ENCODE measurements at places on chromosomes 16 and 17.
A peak's percentile ranks its signal among the peaks of the same experiment; 100 is the strongest.

- DNase-seq: no peak
These were observed 101.8 kb downstream of the SALL1 start for GRCh38 chr16:51049276-51049675.

GRCh38 chr17:3647769-3648555 is 11.4 kb downstream of the CTNS start:
- DNase-seq: no peak

- DNase-seq: no peak
These were observed 237.1 kb downstream of the SHISA9 start for GRCh38 chr16:13138528-13138927.

- no peak for DNase-seq
These were observed 1.4 kb upstream of the NDRG4 start for GRCh38 chr16:58498341-58499091.

- DNase-seq: peak; percentile 34
These were observed 633 bp upstream of the NOL3 start for GRCh38 chr16:67169642-67170167.

DNA sequence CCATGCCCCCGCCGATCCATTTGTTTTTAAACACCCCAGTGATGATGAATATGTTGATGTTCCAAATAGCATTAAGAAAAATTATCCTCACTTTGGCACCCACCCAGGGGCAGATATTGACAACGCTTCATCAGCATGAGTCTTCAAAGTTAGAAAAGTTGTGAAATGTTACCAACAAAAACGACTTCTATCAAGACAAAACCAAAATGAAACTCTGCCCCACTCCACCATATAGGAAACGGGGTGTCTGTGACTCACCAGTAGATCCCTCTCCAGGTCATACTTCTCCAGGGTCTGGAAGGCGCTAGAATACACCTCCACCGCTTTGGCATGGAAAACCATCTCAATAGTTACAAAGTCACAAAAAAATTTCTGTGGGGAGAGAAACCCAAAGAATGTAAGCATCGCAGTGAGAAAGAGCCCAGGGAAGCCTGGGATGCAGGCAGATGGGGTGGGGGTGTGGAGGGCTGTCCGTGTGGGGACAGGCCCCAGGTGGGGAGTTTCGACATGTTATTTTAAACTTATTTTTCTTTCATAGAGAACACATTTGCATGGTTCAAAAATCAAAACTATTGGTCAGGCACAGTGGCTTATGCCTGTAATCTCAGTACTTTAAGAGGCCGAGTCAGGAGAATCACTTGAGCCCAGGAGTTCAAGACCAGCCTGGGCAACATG is 10.2 kb downstream of the CIBAR2 start:
- DNase-seq: no peak

DNA sequence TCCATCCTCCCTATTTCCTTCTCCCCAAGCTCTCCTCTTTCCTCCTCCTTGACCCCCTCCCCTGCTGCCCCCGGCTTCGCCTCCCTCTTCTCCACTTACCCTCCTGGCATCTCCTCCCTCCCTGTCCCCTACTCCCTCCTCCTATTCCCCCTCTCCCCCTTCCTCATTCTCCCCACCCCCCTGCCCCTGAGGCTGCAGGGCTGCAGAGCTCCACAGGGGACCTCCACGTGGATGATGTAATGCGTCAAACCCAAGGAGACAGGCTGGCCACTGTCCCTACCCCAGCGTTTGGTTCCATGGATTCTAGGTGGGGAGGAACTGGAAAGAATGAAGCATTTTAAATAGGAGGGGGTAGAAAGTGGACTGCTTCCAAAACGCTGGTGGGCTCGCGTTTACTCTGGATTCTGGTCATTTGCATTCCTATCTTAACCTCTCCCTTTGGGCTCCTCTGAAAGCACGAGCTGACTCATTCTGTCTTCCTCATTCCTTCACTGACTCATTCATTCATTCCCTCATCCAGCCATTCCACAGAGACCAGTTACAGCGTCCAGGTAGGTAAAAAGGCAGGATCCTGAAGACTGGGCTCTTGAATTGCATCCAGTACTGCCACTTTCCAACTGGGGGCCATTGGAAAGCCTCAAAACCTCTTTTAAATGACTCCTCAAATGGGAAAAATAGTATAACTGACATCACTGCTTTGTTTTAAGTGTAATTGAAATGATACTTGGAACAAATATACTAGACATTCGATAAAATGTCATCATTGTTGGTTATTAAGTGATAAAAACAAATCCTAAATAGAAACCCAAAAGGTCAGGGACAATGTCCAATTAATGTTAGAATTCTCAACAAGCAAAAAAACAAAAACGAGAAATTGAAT is 943 bp upstream of the COTL1 start:
- DNase-seq: no peak

DNA sequence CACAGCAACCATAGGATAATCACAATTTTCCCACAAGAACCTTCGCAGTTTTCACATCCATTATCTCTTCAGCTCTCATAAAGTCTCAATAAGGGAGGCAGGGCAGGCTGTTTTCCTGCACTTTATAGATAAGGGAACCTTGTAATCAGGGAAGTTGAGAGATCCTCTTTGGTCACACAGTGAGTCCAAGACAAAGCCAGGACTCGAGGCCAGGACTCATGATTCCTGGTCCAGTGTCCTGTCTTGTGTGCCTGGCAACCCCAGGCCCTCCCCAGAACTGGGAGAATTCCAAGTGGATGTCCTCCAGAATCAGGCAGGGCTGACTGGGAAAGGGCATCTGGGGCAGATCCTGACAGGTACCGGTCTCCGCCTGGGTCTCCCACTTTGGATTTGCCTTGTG is 23.1 kb upstream of the PHF12 start:
- DNase-seq: no peak

DNA sequence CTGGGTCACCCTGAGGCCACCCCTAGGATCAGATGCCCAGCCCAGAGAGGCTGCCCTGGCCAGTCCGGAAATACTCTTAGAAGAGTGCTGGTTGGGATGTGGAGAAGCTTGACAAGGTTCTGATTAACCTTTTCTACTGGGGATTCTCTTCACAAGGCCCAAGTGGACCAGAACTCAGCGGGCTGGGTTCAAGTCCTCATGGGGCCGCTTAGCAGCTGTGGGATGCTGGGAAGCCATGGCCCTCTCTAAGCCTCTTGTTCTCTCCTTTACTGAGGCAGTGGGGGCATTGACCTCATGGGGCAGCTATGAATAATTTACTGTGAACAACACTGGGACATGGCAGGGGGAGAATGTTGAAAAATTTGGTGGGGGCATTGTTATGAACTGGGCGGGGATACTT is 92.8 kb downstream of the CYLD start:
- no peak for DNase-seq

DNA sequence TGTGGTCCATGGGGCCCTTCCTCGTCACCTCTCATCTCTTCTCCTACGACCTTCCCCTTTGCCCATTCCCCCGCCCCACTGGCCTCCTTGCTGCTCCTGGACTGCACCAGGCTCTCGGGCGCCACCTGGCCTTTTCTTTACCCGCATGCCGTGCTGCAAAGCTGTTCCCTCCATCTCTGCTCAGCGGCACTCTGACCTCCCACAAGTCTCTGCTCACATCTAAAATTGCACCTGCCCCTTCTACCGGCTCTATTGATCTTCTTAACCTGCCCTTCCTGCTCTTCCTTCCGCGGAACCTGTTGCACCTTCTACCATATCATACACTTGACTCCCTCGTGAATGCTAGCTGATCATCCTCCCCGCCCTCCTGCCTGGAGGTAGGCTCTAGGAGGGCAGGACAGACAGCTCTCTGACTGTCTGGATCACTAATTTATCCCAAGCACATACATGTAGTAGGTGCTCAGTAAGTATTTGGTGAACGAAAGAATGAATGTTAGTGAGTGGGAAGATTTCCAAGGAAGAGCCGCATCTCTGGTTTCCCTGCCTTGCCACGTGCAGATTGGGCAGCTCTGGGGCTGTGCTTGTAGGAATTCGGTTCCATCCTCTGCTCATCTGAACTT is 17.3 kb downstream of the DNAH17 start:
- DNase-seq: no peak

GRCh38 chr17:4357030-4357628 is 9.3 kb downstream of the UBE2G1 start:
- DNase-seq: no peak

GRCh38 chr16:1093284-1094123 is 2.5 kb downstream of the C1QTNF8 start:
- DNase-seq: no peak

DNA sequence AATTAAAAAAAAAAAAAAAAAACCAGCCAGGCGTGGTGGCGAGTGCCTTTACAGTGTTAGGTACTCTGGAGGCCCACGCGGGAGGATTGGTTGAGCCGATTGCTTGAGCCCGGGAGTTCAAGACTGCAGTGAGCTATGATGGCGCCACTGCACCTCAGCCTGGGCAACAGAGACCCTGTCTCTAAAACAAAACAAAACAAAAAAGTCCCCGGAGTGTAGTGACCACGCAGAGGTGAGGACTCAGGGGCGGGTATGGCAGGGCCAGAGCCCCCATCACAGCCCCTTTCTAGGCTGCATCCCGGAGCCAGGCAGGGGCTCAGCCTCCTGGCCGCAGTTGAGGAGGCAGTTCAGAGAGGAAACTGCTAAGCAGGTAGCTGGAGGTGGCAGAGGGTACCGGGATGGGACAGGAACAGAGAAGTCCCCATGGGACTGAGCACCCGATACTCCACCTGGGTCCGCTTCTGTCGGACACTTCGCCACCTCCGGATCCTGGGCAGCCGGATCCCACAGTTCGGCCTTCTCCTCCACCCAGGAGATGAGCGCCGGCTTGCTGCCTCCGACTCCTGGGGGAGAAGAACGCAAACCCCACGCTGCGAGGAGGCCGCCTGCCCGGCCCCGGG is 800 bp downstream of the ZNF747 start:
- no peak for DNase-seq

DNA sequence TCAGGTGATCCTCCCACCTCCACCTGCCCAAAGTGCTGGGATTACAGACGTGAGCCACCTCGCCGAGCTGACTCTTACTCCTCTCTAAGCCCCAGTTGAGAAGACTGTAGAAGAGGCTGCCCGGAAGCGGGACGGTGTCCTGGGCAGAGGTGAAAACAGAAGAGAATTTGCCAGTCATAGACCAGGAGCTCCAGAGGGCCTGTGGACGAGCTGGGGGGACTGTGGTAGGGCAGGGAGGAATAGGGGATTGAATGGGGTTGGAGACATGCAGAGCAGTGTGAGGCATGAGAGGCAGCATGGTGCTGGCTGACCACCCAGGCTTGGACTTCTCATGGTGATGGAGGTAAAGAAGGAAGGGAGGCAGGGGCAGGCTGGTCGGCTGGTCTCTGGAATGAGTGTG is 17.1 kb upstream of the PHB1 start:
- no peak for DNase-seq

DNA sequence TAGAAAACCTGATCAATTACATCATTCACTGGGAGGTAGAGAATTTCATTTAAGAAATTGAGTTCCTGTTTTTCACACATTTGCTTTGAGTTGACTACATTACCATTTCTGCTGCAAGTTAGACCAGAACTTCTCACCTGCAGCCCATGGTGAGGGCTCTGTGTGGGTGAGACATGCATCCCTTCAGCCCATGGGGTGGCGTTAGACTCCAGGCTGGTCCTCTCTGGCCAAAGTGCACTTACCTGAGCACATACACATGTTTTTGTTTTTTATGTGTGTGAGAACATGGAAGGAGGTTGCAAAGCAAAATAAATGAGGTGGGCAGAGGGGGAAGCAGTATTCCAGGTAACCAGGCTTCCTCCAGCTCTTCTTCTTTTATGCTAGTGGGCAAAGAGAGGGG is 470.2 kb downstream of the PMP22 start:
- no peak for DNase-seq

- no peak for DNase-seq
These were observed 13.2 kb upstream of the PDXDC1 start for GRCh38 chr16:14961405-14962186.

DNA sequence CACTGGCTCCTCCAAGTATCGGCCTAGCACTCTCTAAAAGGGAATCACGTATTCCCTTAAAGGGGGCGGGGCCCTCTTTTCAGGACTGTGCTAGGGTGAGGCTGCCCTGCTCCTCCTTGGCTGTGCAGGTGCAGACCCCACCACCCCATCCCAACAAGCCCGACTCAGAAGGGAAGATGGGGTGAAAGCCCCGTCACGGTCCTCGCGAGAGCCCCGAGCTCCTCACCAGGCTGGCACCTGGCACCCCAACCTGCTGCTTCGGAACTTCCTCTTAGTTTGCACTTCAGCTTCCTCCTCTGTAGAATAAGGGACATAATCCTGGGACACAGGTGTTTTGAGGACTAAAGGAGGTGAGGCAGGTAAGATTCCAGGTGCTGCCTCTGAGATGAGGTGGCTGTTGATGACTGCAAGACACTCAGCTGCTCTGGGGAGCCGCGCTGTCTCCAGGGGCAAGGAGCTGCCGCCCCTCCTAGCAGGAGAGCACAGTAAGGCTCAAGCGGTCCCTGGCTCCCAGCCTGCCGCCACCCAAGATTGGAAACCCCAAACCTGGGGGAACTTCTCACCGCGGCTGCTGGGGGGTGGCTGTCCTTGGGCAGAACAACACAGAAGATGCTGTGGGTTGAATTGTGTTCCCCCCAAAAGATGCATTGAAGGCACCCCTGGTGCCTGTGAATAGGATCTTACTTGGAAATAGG is 88.8 kb downstream of the MGAT5B start:
- no peak for DNase-seq

GRCh38 chr16:67194260-67194659 is 2.3 kb downstream of the E2F4 start:
- DNase-seq: no peak

DNA sequence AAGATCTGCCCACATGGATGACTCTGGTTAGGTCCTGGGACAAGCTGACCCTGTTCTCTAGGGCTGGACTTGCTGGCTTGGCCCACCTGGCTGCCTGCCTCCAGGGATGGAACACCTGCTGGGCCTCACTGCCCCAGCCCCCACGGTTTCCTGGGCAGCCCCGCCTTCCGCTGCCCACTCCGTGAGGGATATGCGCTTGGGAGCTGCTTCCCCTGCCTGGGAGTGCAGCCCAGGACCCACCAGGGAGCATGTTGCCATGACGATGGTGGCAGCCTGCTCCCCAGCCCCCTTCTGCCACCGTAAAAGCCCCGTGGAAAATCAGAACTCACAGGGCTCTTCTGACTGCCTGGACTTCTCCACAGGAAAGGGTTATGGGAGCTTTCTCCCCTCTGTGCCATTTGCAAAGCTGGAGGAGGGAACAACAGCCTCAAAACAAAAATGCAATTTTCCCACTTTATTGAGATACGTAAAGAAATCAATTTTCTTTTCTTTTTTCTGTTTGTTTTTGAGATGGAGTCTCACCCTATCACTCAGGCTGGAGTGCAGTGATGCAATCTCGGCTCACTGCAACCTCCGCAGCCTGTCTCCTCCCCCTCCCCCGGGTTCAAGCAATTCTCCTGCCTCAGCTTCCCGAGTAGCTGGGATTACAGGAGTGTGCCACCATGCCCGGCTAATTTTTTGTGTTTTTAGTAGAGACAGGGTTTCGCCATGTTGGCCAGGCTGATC is 18.0 kb upstream of the GAS7 start:
- no peak for DNase-seq

GRCh38 chr17:17694169-17695081 is 13.2 kb downstream of the RAI1 start:
- DNase-seq: peak; percentile 89
